ENCODE measurements at places on chromosomes 7 and 10.
A peak's percentile ranks its signal among the peaks of the same experiment; 100 is the strongest.

DNA sequence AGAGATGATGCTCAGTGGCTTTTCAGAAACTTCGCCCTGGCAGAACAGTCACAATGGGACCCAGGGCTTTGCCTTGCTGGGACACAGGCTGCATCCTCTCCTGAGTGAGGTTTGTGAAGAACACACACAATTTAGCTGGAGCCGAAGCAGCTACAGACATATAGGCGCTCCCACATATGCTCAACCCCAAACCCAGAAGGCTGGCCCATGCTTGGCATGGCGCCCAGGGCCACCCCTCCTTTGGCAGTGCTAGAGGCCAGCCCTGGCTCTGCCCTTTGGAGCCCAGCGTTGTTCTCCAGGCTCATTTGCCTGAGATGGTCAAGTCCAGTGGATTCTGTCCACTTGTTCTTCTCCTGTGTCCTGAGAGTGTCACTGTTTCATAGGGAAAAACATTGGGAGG is 94.4 kb downstream of the WDFY4 start:
- no peak for DNase-seq

- DNase-seq = peak; percentile 72
These were observed 210.7 kb downstream of the SKAP2 start for GRCh38 chr7:26653430-26654399.

- DNase-seq = no peak
These were observed 54.8 kb downstream of the MICALL2 start for GRCh38 chr7:1404460-1404809.

GRCh38 chr7:11450281-11450680 is 381.7 kb downstream of the THSD7A start:
- no peak for DNase-seq

DNA sequence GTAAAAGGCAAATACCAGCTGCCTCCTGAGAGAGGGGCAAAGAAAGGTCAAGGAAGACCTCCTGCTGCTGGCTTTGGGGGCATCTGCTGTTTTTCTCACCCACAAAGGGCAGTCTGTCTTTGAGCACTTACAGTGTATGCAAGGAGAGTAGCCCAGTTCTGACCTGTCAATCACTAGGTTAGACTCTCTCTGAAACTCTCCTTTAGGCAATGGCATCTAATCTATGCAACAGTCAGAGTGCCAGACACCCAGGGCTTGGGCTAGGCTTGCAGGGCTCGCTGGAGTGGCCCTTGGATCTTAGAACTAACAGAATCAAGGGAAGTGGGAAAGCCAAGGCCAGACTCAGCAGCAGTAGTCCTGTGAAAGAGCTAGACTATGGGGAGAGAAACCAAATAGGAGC is 522.9 kb downstream of the NRG3 start:
- DNase-seq = no peak

DNA sequence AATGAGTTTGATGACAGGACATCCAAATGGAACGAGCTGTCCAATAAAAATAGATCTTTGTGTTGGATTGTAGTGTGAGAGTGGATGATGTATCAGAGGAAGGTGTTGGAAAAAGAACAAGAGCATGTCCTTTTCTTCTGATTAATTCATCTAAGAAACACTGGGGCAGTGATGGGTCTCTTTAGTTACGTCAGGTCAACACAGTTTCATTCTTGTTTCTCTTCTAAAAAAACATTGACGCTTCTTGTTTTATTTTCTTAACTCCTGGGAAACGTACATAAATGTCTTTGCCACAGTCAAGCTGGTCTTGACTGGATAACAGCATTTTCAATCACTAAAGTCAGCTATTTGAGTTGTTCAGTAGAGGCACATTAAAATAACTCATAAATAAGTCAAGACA is 67.0 kb downstream of the PPP1R9A start:
- no peak for DNase-seq

GRCh38 chr10:102312683-102313082 is 67.4 kb downstream of the GBF1 start:
- no peak for DNase-seq

GRCh38 chr10:65903620-65904019 is 1022.2 kb upstream of the LRRTM3 start:
- no peak for DNase-seq

- peak; percentile 84 for DNase-seq
These were observed 725.1 kb downstream of the GRID1 start for GRCh38 chr10:85641479-85642009.

- DNase-seq = no peak
These were observed 42.1 kb downstream of the CFAP46 start for GRCh38 chr10:132900211-132900756.

DNA sequence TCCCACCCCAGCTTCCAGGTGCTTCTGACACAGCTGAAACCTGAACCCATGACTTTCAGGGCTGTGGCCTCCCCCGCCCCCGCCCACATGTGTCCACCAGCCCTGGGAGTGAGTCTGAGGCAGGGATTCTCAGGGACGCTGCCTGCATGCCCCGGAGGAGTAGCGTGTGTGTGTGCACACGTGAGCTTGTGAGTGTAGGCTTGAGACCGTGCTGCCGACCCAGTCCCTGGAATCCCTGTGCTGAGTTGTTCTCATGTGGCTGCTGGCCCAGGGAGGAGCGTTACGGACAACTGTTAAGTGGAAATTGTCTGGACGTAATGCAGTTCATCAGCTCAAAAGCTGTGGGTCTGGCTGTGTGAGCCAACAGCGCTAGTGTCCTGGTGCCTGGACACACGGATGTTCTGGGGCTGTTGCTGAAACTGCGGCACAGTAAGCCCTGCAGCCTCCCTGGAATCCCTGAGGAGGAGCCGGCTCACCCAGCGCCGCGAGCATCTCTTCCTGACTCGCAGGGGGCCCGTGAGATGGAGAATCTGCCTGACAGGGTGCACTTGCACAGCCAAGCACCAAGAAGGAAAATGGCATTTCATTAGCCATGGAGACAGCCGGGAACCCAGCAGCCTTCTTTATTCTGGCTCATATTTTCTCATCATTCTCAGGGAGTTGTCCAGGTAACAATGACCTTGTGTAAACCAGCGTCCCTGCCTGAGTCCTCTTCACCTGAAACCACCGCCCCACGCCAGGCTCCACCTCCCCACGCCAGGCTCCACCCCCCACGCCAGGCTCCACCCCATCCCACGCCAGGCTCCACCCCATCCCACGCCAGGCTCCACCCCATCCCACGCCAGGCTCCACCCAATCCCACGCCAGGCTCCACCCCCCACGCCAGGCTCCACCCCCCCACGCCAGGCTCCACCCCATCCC is 603.9 kb downstream of the PTPRN2 start:
- no peak for DNase-seq

- DNase-seq = peak; percentile 95
These were observed 48.3 kb downstream of the NOD1 start for GRCh38 chr7:30430276-30430675.

DNA sequence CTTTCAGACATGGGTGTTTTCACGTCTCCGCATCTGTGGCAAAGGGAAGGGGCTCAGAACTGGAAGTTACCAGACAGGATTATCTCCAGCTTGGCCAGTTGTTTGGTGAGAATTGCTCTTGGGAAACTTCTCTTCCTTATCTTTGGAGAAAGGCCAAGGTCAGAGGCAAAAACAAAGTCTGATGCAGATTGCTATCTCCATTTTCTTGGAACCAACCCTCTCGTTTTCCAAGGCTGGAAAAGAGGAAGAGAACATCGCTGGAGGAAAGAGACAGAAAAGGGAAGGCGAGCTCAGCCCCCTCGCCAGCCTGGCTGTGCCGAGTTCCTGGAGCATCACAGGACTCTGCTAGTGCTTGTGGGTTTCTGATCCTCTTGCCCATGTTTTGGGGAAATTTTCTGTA is 396.8 kb upstream of the SHH start:
- DNase-seq = no peak

DNA sequence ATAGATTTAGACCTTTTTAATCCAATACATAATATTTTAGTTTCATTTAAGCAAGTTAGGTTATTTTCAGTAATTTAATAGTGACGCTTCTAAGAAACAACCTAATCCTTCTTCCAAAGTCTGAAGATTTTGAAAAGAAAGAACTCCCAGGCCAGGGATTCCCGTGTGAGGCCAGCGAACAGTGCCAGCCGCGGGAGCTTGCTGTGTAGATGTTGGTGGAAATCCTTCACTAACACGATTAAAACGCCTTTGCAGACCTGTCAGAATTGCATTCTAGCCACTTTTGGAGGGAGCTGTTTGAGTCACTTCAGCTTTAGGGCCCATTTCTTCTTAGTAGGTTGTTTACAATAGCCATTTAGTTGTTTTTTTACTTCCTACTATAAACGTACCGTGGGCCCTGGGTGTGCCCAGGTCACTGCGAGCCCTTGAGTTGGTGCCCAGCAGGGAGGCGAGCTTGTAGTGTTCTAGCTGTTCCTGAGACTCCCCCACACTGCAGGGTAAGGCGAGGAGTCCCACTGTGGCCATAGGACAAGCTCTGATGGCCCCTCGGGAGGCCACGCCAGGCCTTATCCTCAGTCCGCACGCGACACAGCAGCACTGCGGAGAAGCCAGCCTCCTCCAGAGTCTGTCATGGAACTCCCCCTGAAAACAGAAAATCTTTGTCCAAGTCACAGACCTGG is 32.3 kb downstream of the PPP2R2D start:
- no peak for DNase-seq

DNA sequence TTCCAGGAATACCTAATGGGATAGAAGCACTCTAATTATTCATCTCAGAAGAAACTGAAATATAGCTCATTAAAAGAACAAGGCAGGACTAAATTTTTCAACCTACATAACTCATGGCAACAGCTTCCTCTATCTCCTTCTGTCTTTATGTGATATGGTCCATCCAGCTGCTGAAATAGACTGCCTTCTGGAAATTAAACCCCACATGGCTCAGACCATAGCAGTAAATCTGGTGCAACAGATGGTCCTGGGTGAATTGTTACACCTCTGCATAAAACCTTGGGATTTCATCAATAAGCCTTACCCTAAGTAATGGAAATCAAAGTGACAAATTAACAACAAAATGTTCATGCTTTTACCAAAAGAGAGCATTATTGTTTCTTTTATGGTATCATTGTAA is 205.6 kb upstream of the CSTF2T start:
- no peak for DNase-seq

DNA sequence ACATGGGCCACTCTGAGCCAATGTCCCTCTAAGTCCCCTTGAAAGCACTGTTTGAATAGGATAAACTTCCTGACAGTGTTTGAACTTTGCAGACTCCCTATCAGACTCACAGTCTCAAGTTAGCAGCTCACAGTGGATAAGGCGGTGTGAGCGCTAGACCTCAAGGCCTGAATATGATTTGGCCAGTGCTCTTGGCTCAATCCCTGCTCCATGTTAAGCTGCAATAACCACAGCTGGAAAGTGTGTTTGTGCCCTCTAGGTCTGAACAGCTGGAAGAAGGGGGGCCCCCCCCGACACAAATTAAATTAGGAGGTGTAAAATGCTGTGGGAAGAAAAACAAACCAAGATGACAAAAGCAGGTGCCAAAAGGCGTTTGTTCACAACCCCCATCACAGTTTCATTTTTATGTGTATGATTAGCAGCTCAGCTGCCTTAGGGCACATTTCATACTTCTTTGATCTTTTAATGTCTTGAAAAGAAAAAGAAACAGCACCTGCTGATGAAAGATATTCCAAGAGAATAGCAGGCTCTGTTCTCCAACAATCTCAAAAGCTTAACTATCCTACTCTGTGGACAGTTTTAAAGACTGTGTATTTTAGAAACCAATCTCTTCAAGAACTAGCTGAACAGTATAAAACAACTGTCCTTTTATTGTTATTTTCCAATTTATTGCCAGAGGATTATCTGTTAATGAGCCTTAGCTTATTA is 167.6 kb downstream of the SNX13 start:
- DNase-seq = no peak

DNA sequence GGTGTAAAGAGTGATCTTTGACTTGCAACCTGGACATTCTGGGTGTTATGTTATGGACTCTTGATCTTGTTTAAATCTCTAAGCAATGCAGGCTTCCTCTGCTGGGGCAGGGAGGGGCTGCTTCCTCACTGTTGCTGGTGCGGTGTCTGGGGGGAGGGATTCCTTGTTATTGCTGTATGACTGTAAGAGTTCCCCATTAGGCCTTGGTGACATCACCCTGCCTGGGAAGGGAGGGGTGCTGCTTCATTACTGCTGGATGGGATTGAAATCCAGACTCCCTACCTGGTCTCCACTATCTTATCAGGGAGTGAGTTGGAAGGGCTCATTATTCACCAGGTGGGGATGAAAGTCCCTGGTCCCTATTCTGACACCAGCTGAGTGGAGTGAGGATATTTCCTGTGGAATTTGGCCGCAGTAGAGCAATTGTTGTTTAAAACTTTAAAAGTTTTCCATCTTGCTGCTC is 8.8 kb downstream of the OGDH start:
- DNase-seq = no peak

DNA sequence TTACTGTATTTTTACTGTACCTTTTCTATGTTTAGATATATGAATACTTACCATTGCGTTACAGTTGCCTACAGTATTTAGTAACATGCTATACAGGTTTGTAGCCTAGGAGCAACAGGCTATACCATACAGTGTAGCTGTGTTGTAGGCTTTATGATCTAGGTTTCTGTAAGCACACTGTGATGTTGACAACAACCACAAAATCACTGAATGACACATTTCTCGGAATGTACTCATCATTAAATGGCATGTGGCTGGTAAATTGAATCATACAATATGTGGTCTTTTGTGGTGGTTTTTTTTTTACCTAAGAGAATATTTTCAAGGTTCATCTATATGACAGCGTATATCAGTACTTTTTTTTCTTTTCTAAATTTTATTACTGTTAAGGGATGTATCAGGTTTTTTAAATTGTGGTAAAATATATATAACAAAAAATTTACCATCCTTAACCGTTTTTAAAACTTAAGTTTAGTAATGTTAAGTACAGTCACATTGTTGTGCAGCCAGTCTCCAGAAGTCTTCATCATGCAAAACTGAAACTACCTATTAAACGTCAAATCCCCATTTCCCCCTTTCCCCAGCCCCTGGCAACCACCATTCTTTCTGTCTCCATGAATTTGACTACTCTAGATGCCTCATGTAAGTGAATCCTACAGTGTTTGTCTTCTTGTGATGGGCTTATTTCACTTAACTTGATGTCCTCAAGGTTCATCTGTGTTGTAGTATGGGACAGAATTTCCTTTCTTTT is 21.5 kb downstream of the BTAF1 start:
- no peak for DNase-seq

- DNase-seq = no peak
These were observed 35.5 kb downstream of the RAB19 start for GRCh38 chr7:140439359-140439758.

DNA sequence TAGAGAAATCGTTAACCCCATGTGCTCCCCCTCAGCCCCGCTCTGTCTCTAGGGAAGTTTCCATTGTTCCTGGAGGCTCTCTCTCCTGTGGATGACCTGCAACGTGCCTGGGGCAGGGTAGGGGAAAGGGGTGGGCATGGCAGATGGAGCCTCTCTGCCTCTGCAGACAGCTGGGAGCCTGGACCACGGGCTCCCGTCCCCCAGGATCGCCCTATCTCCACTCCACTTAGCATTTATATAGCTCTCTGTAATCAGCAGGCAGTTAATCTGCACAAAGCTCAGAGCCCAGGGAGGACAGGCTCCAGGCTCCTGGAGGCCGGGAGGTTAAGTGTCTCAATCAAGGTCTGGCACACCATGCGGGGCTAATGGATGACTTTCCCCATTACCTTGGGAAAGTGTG is 369.7 kb downstream of the PLXNA4 start:
- no peak for DNase-seq

- DNase-seq = no peak
These were observed 54.1 kb downstream of the BBS9 start for GRCh38 chr7:33183504-33183903.

GRCh38 chr10:14560274-14560673 is 214.4 kb downstream of the FAM107B start:
- DNase-seq = peak; percentile 61
